ENCODE measurements at places on chromosomes 4 and X. TPM values are rescaled to one million over a fixed set of nuclear protein-coding genes. Genes with fewer than 3 reads are reported as not detected.

Gene TCEAL2
- 20.8 TPM for total RNA-seq

Gene RASL11B
- total RNA-seq, result 10.9 TPM

Gene CXCL8
- 7.9 TPM for total RNA-seq

Gene GNRHR
- not detected for total RNA-seq

Gene LIMCH1
- 101 TPM for total RNA-seq

Gene BMP3
- total RNA-seq, result 0.52 TPM

Gene TNIP3
- not detected for total RNA-seq

Gene RAB40A
- 0.31 TPM for total RNA-seq

Gene IGBP1
- total RNA-seq, result 47.1 TPM

Gene FGFRL1
- 30.3 TPM for total RNA-seq

Gene CLCN5
- total RNA-seq, result 1.9 TPM

Gene SMIM10L2A
- total RNA-seq, result 2.7 TPM

Gene SCRG1
- total RNA-seq, result 0.44 TPM

Gene CRMP1
- 0.37 TPM for total RNA-seq

Gene GPRASP2
- 21.9 TPM for total RNA-seq

Gene DUX4
- not detected for total RNA-seq

Gene AWAT1
- total RNA-seq, result not detected

Gene GDPD2
- not detected for total RNA-seq

Gene DSPP
- total RNA-seq, result not detected

Gene MAGEA2
- not detected for total RNA-seq

Gene ATP2B3
- total RNA-seq, result not detected

Gene LRIT3
- total RNA-seq, result not detected

Gene TMEM255A
- 0.79 TPM for total RNA-seq

Gene SH3D19
- 118 TPM for total RNA-seq

Gene CCDC158
- total RNA-seq, result 0.79 TPM

Gene SRPX2
- total RNA-seq, result 14.9 TPM

Gene ACSL4
- 40.5 TPM for total RNA-seq

Gene VCX
- total RNA-seq, result not detected

Gene DRP2
- total RNA-seq, result 0.04 TPM

Gene PDGFC
- 17.1 TPM for total RNA-seq

Measured in right atrium auricular region (tissue), 2 donors.